ENCODE measurements at places on chromosomes 1 and 21.

- no peak for DNase-seq
These were observed 381.0 kb downstream of the HHAT start for GRCh38 chr1:210709701-210710100.

- no peak for DNase-seq
These were observed 72.4 kb upstream of the CYP2J2 start for GRCh38 chr1:59999006-59999405.

DNA sequence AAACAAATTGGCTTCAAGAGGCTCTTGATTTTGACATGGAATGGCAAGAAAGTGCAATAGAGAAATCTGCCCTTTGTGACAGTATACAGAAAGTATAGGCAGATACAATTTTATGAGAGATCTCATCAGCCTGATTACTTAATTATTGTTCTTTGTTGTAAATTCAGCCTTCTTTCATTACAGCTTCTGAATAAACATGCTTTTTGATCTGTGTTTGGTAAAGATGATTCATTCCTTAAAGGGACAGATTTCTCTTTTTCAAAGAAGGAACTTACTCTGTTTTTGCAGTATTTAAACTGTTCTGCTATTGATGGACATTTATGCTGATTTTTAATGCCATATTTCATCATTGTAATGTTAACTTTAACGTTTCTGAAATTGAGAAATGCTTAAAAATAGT lies 13.7 kb upstream of the MPC2 start:
- no peak for DNase-seq

- DNase-seq: no peak
These were observed 49.9 kb downstream of the COL6A1 start for GRCh38 chr21:46031484-46031883.

- DNase-seq: no peak
These were observed 26.3 kb upstream of the IER5 start for GRCh38 chr1:181061891-181062835.
